ENCODE measurements at places on chromosomes 11 and 22.

DNA sequence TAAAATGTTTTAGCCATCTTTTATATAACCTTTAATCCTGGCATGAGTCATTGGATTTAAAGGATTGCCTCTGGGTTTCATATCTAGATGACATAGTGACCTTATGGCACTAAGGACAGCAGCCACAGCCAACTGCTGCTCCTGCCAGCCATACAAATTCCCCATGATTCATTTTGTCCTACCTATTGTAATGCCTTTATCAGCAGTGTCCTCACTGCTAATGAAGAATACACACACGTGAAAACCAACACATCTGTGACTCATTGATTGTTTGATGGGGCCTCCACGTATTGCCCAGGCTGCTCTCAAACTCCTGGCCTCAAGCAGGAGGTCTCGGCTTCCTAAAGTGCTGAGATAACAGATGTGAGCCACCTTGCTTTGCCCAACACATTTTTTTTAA, 1.8 kb downstream of the LDHAL6A start:
- peak; percentile 10 for DNase-seq

- DNase-seq, result no peak
Observed at GRCh38 chr11:48044577-48044976, 64.2 kb downstream of the PTPRJ start.

- peak; percentile 77 for DNase-seq
Observed at GRCh38 chr22:46561435-46561905, 24.1 kb upstream of the CELSR1 start.

- DNase-seq, result no peak
Observed at GRCh38 chr22:28143961-28144745, 225.1 kb upstream of the PITPNB start.

DNA sequence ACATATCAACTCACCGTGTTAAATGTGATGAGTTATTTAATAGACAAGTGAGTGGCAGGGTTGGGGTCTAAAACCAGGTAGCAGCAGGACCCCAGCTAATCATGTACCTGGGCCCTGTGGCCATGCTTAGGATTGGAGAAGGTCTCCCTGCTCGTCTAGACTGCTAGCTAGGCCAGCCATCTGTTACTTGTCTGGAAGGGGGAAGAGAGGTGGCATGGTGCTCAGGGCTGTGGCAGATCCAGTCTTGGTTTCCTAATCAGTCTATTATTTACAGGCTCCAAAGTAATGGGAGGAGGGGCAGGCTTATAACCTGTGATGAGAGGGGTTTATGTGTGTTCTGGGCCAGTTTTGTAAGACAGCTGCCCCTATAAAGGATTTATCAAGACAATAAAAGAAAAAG, 105.9 kb downstream of the NTM start:
- DNase-seq, result no peak
